Tibial artery (tissue), 4 donors: ENCODE measurements at places on chromosomes 1 and 21.

GRCh38 chr1:238664139-238664538 lies 722.2 kb upstream of the CHRM3 start:
- H3K27ac ChIP-seq, result no peak overlapping the region
- H3K4me1 ChIP-seq, result no peaks in the 10 kb centered on the region
- H3K27me3 ChIP-seq, result no peaks in the 10 kb centered on the region
- H3K4me3 ChIP-seq, result no peak overlapping the region

- no peaks in the 10 kb centered on the region for H3K36me3 ChIP-seq
- H3K4me1 ChIP-seq, result no peaks in the 10 kb centered on the region
- H3K27me3 ChIP-seq, result peaks cover 48% of the 10 kb centered on the region
- H3K27ac ChIP-seq, result no peak overlapping the region
Observed at GRCh38 chr1:31241321-31241720, 1.6 kb upstream of the NKAIN1 start.

- H3K27ac ChIP-seq, result no peak within 1 kb of the TSS
- H3K36me3 ChIP-seq, result no peaks in the 10 kb centered on the region
- H3K4me1 ChIP-seq, result no peaks in the 10 kb centered on the region
- no peak for DNase-seq
- H3K27me3 ChIP-seq, result peaks cover 24% of the 10 kb centered on the region
Observed at GRCh38 chr1:160366731-160367515, at the start of gene NHLH1. Gene NHLH1 (plus strand): TSS chr1:160367071. CDS start chr1:160370732, 3,661 bp downstream.

- H3K27me3 ChIP-seq, result no peaks in the 10 kb centered on the region
- DNase-seq, result no peak
- H3K36me3 ChIP-seq, result no peaks in the 10 kb centered on the region
- H3K27ac ChIP-seq, result no peak overlapping the region
Observed at GRCh38 chr1:80310703-80311245, 1304.2 kb upstream of the ADGRL4 start.

DNA sequence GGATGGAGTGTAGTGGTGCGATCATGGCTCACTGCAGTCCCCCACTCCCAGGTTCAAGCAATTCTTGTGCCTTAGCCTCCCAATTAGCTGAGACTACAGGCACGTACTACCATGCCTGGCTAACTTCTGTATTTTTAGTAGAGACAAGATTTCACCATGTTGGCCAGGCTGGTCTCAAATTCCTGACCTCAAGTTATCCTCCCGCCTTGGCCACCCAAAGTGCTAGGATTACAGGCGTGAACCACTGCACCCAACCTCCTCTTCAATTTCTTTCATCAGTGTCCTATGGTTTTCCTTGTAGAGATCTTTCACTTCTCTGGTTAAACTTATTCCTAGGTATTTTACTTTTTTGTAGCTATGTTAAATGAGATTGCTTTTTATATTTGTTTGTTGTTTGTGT lies 10.7 kb upstream of the MAST2 start:
- H3K4me1 ChIP-seq, result no peaks in the 10 kb centered on the region
- H3K36me3 ChIP-seq, result no peaks in the 10 kb centered on the region
- DNase-seq, result no peak
- no peak overlapping the region for H3K27ac ChIP-seq
- H3K27me3 ChIP-seq, result peaks cover 5% of the 10 kb centered on the region
- no peak overlapping the region for H3K4me3 ChIP-seq

DNA sequence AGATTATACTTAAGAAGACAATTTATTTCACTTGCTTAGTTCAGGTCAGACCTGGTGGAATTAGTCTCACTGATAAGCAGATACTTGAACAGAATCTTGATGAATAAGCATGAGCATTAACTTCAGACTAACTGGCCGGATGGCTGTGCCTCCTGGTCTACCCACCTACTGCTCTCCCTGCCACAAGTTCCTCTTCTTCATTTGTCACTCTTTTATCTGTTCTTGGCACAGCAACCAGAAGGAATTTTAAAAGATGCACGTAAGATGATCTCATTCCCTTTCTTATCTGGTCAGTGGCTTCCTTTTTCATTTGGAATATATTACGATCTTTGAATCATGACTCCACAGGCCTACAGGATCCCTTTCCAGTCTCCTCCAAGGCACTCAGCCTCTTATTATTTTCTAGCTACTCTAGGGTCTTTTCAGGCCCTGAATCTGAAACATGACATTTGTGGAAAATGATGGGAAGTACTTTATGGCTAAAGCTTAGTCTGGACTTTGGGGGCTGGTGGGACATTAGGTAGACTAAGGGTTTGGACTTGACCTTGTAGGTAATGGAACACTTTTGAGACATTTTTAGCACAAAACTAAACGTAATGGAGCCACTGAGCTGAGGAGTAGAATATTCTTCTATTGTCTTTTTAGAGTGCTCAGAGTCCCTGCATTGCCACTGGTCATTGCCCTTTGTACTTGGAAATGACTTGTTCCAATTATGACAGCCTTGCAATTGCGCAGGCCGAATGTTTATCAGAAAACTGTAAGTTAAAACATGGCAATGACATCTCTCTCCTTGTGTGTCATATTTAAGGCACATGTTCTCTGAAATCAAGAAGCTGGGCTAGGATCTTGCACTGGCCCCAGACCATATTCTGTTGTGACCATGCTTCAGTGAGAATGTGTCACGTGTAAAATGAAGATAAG lies 16.0 kb downstream of the ST6GALNAC3 start:
- no peaks in the 10 kb centered on the region for H3K27me3 ChIP-seq
- no peak overlapping the region for H3K4me3 ChIP-seq
- H3K36me3 ChIP-seq, result no peaks in the 10 kb centered on the region
- H3K27ac ChIP-seq, result no peak overlapping the region

DNA sequence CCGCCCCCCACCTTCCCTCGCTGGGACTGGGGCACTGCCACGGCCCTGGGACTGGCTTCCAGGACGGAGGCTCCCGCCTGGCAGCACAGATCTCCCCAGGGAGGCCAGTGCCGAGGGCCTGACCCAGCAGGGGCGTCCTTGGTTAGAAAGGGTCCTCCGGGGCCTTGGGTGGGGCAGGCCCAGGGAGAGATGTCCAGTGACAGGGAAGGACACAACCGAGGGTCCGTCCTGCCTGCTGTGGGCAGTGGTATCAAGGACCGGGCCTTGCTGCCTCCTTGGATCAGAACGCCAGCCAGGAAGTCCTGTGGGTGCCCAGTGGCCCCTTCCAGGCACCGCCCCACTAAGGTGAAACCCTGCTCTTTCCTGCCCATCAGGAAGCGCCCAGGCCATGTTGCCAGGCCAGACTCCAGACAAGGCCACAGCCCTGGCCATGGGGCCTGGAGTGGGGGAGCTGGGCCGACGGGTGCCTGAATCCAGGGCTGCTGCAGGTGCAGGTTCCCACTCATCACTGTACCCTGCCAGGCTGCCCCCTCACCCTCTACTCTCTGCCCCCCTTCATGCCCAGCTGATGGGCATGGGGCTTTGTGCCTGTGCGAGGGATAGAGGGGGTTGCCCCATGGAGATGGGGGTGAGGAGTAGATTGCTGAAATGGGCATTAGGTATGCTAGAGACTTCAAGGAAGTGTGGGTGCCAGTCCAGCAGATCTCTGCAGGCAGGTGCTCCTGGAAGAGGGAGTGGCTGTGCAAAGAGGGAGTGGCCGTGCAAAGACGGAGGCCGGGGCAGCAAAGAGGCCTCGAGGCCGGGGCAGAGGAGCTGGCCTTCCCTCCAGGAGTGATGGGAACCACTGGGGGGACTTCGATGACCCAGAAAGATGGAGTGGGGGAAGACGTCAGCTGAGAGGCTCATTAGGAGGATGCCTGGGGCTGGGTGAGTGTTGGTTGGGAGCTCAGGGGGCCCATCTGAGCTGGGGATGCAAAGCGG lies 2.2 kb upstream of the PRKCZ start:
- no peak for DNase-seq
- H3K4me1 ChIP-seq, result peaks cover 27% of the 10 kb centered on the region
- H3K4me3 ChIP-seq, result no peak overlapping the region
- H3K36me3 ChIP-seq, result no peaks in the 10 kb centered on the region
- H3K27ac ChIP-seq, result no peak overlapping the region

- H3K36me3 ChIP-seq, result no peaks in the 10 kb centered on the region
- H3K27me3 ChIP-seq, result no peaks in the 10 kb centered on the region
- H3K4me1 ChIP-seq, result no peaks in the 10 kb centered on the region
- no peak for DNase-seq
Observed at GRCh38 chr1:5513846-5514526, 478.2 kb downstream of the NPHP4 start.

DNA sequence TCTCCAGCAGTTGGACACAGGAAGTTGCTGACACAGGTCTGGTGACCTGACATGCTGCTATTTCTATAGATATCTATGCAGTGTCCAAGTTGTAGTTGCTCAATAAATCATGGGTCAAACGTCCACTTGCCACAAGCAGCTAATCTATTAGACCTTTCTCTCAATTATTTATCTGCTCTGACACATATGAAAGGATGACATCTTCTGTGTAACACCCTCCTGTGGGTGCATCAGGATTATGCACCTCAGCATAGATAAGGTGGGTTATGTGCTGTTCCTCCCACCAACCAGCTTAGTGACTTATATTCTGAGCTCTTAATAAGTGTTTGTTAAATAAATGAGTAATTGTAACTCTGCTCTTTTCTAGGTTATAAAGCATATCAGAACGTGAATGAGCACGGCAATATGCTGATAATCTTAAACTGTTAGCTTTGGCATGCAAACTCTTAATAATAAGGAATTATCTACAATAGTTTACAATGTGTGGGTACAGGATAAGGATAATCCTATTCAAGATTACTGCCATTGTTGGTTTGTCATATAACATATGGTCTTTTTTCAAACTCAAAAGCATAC lies 90.7 kb upstream of the GCLM start:
- H3K36me3 ChIP-seq, result no peaks in the 10 kb centered on the region
- no peaks in the 10 kb centered on the region for H3K27me3 ChIP-seq
- H3K4me1 ChIP-seq, result no peaks in the 10 kb centered on the region
- H3K27ac ChIP-seq, result no peak overlapping the region

GRCh38 chr21:17900990-17901385 lies 81.8 kb upstream of the C21orf91 start:
- no peak overlapping the region for H3K4me3 ChIP-seq
- no peaks in the 10 kb centered on the region for H3K27me3 ChIP-seq
- DNase-seq, result no peak
- H3K4me1 ChIP-seq, result no peaks in the 10 kb centered on the region
- no peak overlapping the region for H3K27ac ChIP-seq
- no peaks in the 10 kb centered on the region for H3K36me3 ChIP-seq

DNA sequence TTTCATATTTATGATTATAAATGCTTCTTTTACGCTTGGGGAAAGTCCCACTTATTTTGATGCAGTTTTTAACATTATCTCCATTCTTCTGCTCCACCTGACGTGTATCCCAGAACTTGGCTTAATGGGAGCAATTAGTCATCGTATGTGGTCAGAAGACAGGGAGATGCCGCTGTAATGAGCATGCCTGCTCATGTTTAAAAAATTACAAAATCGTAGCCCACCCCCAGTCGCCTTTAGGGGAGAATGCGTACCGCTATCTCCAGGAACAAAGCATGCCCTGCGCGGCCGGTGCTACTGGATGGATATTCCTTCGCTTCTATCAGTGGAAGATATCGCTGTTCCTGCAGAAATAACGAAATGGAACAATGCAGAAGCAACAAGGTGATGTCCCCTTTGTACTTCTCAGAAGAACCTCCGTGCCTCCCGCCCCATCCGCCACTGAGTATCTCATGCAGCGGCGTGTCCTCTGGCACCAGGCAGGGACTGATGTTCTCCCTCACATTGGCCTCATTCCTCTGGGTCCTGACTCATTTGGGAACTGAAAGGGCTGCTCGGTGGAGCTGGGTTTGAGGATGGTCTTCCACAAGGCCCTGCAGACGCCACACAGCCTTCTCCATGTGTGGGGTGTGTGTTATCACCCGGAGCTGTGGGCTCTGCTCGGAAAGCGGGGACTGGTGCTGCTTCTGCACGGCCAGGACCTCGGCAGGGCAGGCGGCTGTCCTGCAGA lies 116.3 kb upstream of the COL6A1 start:
- no peak for DNase-seq
- H3K4me3 ChIP-seq, result no peak overlapping the region
- no peak overlapping the region for H3K27ac ChIP-seq
- H3K4me1 ChIP-seq, result no peaks in the 10 kb centered on the region
- H3K36me3 ChIP-seq, result no peaks in the 10 kb centered on the region

DNA sequence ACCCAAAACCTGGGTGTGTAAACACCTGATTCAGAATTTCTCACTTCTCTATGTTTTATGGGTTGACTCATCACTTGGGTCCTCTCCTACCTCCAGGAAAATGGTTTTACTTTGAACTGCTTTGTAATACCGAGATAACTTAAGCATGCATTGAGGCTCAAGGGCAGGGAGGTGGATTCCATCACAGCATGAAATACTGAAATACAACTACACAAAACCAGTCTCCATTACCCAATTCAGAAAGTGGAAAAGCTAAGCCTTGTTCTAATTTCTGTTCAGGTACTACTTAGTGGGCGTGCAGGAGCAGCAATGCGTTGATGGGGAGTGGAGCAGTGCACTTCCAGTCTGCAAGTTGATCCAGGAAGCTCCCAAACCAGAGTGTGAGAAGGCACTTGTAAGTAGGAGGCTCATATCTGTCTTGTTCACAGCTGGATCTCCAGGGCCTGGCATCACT lies 6.1 kb upstream of the C4BPA start:
- no peaks in the 10 kb centered on the region for H3K4me1 ChIP-seq
- H3K4me3 ChIP-seq, result no peak overlapping the region
- H3K27ac ChIP-seq, result no peak overlapping the region
- DNase-seq, result no peak
- no peaks in the 10 kb centered on the region for H3K27me3 ChIP-seq
- no peaks in the 10 kb centered on the region for H3K36me3 ChIP-seq

DNA sequence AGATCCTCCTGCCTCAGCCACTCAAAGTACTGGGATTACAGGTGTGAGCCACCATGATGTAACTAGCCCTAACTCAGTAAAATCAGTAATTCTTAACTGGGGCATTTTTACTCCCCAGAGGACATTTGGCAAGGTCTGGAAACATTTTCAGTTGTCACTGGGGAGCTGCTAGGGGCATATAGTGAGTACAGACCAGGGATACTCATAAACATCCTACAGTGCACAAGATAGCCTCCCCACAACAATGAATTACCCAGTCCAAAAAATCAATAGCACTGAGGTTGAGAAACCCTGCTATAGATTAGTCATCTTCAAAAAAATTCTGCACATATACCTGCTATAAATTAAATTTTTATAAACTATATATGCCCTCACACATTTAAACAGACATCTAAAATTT lies 13.0 kb downstream of the TM2D1 start:
- H3K27me3 ChIP-seq, result no peaks in the 10 kb centered on the region
- H3K27ac ChIP-seq, result no peak overlapping the region
- peaks cover 13% of the 10 kb centered on the region for H3K36me3 ChIP-seq
- no peak overlapping the region for H3K4me3 ChIP-seq
- no peaks in the 10 kb centered on the region for H3K4me1 ChIP-seq
- DNase-seq, result no peak
